Osteocyte (in vitro differentiated cells): ENCODE measurements at places on chromosomes 11 and 22. TPM values are rescaled to one million over a fixed set of nuclear protein-coding genes. Genes with fewer than 3 reads are reported as not detected.

DNA sequence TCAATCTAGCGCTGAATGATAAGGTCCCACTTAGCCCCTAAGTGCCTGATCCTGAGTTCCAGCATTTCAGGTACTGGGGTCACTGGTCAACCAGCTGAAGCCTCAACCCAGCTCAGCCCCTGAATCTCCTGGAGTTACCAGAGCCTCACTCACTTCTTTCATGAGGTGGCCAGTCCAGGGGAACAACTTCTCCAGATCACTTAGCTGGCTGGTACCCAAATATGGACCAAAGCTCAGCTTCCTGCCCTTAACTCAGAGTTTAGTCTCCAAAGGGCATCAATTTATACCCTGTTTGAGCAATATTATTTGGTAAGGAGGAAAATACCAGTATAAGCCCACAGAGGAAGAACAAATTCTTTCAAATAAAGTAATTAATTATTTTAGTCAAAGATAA, 105.6 kb downstream of the SLC1A2 start:
- DNase-seq: no peak

DNA sequence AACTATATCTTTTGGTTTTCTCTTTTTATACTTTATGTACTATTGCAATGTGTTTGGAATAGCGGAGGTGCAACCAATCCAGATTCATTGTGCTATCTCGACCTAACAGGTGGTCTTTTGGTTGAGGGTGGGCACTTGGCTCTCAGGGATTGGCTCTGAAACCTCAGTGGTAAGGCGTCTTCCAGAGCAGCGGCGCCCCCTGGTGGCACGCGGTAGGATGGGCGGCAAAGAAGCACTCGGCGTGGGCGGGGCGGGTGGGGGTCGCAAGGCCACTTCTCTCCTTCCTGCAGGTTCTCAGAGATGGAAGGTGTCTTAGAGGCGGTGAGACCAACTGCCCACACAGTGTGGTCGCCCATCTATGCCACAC, 19.2 kb upstream of the PLET1 start:
- no peak for DNase-seq

DNA sequence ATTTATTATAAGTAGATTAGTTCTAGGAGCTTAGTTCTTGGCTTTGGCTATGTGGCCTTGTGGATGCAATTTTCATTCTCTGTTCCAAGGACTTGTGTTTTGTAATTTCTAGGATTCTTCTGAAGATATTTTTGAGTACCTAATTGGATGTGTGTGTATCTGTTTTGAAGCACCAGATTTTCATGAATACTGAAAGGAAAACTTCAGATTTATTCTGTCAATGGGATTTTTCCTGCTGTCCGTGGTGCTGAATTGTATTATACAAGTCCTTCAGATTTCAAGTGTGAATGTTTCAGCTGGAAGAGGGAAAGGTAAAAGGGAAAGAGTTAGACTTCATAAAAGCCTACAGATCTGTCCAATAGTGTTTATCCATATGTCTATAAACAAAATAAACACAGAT, 18.2 kb upstream of the SYN3 start:
- DNase-seq: no peak

DNA sequence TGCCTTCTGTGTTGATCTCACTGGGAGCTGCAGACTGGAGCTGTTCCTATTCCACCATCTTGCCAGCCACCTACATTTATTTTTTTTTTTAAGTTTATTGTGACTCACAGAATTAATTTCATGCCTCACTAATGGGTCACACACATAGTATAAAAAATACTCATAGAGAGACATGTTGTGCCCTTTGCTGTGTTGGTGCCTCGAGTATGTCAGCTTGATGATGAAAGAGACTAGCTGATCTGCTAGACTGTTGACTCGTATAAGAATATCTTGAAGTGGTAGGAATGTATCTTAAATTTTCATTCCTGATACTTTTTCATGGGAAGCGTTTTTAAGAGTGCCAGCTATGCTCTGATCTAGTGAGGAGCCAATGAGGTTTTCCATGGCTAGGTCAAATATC, 28.6 kb upstream of the AMPD3 start:
- no peak for DNase-seq

GRCh38 chr11:95699631-95700470, 89.7 kb downstream of the FAM76B start:
- no peak for DNase-seq

NXPE4 gene
- not detected in 2 replicates for total RNA-seq
